ENCODE measurements at places on chromosomes 4 and X.

DNA sequence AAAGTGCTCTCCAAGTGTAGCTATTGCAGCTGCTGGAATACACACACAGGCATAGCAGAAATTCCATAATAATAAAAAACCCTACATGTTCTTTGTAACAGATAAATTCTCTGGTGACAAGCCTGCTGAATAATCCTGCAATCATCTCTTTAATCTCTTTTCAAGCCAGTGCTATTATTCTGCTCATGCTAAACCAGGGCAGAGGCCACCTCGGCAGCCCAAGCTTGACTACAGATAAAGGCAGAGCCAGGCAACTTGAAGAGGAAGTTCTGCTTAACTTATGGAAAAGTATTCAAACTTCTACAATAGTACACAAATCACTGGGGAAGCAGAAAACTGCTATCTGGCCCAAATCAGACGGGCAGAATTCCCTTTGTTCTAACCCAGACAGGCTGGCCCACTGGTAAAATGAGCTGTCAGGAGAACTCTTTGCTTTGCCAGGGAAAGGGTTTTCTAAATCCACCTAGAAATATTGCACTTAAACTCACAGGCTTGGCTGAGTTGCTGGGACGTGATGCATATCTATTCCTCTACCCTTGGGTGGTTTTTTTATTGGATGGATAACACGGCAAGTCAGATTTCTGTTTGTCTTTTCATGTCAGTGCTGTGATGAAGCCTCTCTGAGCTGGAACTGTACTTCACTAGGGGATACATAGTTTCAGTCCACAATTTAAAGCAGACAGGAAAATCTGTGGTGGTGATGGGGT, 70.5 kb downstream of the GATB start:
- DNase-seq: no peak

DNA sequence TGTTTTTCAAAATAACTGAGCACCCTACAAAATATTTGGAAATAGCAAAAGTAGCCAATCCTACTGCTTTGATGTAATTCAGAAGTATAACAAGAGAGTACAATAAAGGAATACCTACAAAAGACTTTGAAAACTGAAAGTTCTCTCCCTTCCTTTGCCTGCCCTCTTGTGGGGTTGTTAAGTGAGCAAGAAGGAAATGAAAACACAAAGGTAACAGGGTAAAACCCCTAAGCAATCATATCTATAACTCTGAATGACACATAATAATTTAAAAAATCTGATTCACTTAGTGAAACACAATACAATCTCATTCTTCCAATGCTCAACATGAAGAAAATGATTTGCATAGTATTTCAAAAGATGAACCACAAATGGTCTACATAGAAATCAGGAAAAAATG, 98.2 kb downstream of the FRYL start:
- DNase-seq: no peak

DNA sequence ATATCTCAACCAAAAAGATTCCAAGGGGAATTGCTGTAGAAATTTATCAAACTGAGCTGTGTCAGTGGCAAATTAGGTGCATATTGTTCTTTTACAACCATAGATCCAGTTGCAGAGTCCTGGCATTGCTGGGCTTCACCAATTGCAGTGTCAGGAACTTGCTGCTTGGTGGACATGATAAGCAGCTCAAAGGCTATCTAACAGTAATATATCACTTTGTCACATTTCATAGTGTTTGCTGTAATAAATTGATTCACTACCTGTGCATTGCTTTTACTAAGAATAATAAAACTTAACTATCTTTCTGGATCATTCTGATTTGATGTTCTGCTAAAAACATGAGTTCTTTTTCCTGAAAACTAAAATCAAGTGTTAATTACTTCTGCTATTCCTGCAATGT, 30.9 kb upstream of the ACE2 start:
- DNase-seq: no peak

DNA sequence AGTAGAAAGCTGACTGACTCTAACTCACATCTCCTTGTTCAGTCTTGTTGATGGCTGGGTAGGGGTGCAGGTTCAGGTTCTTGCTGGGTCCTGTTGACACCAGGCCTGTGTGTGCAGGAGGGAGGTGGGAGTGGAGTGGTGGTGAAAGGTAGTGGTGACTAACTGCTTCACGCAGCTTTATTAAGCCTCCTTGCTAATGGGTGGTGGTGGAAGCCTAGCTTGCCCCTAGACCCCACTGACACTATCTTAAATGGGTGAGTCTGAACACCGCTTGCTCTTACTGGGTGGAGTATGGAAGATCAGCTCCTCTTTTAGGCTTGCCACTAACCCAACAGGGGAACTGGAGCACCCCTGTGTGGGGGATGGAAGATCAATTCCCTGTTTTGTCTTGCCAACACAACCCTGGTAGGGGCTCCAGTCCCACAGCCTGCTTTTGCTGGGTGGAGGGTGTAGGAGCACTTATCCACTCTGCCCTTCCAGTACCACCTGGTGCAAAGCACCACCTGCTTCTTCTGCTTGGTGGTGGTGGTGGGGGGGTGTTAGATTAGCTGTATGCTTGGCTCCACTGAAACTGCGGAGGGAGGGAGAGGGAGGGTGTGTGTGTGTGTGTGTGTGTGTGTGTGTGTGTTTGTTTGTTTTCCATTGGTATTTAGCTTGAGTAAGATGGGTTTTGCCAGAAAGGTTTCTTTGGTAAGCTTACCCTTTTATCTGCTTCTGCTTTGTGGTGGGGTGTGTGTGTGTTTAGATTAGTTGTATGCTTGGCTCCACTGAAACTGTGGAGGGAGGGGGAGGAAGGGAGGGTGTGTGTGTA, 25.6 kb downstream of the KDM6A start:
- no peak for DNase-seq

- DNase-seq: no peak
These were observed 2.4 kb upstream of the TLR10 start for GRCh38 chr4:38785041-38785790.

DNA sequence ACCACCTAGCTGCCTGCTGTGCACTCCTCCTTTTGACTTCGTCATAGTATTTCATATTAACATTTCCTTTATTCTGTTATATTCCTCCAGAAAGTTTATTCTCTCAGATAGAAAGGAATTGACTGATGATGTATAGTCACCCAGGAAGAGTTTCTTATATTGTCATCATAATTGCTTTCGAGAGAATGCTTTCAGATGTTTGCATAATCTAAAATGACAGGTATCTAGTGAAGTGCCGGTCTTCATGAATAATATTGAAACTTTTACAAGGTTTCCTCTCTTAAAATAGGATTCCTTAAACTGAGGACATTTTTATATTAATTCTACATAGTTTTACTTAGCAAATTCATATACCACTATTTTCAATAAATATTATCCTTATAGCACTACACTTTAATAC, 10.1 kb downstream of the SEC24D start:
- DNase-seq: no peak

GRCh38 chrX:140504371-140505324, at the start of gene SOX3:
Gene SOX3 (minus strand): TSS chrX:140505069. CDS start chrX:140505060, 9 bp downstream.
- DNase-seq: no peak

GRCh38 chrX:152451731-152451980, 541 bp upstream of the GABRA3 start:
- no peak for DNase-seq

- DNase-seq: no peak
These were observed 475.2 kb downstream of the RPA4 start for GRCh38 chrX:97358941-97359340.

DNA sequence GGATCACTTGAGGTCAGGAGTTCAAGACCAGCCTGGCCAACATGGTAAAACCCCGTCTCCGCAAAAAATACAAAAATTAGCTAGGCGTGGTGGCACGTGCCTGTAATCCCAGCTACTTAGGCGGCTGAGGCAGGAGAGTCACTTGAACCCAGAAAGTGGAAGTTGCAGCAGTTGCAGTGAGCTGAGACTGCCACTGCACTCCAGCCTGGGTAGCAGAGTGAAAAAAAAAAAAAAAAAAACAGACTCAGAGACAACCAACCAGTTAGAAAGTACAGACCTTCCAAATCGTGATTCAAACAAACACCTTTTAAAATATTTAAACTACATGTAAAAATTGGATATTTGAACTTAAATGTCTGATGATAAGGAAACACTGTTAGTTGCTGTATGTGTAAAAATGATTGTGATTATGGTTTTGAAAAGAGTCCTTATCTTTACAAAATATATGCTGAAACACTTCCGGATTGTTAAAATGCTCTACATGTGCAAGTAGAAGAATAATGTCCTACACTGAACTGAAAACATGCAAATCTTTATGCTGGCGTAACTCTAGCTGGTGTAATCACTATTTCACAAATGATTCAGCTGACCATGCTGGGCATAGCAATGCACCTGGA, 37.8 kb downstream of the SH3KBP1 start:
- DNase-seq: no peak

GRCh38 chrX:16836371-16836770, 33.8 kb downstream of the RBBP7 start:
- DNase-seq: no peak

- DNase-seq: no peak
These were observed 21.5 kb upstream of the SYTL5 start for GRCh38 chrX:37984880-37985279.

- no peak for DNase-seq
These were observed 14.5 kb downstream of the ZCCHC18 start for GRCh38 chrX:104126856-104127255.

GRCh38 chr4:74174421-74174820, 16.5 kb downstream of the MTHFD2L start:
- no peak for DNase-seq

DNA sequence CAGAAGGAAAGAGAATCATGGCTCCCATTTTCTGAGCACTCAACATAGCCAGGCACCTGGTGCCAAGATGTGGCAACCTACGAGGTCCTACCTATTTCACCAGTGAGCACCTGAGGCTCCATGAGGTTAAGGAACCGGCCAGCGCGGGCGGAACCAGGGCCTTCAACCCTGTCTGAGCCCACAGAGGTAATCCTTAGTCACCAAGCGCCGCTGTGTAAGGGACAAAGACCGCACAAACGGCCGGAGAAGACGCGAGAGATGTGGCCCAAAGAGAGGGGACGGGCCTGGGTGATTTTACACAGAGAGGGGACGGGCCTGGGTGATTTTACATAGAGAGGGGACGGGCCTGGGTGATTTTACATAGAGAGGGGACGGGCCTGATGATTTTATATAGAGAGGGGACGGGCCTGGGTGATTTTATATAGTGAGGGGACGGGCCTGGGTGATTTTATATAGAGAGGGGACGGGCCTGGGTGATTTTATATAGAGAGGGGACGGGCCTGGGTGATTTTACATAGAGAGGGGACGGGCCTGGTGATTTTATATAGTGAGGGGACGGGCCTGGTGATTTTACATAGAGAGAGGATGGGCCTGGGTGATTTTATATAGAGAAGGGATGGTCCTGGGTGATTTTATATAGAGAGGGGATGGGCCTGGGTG, 114.2 kb downstream of the SMIM20 start:
- no peak for DNase-seq

DNA sequence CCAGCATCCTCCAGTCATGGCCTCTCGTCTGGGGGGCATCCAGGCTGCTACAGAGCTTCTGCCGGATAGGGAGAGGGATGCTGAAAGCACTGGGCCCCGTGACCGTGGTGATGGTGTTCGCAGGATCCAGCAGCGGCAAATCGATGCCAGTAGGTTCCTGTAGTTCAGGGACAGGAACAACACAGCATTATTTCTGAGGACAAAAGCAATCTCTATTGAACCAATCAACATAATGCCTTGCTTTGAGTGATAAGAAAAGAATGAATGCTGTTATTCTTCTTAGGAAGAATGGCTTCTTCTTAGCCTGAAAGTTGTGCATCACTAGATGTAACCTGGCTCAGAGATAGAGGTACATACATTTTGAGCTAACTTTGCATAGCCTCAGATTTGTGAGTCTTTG, 378.6 kb downstream of the UNC5C start:
- no peak for DNase-seq

- DNase-seq: no peak
These were observed 45.2 kb upstream of the SYTL5 start for GRCh38 chrX:37961118-37961517.
